GM04504 (cell line): ENCODE measurements at places on chromosomes 5 and 9.

DNA sequence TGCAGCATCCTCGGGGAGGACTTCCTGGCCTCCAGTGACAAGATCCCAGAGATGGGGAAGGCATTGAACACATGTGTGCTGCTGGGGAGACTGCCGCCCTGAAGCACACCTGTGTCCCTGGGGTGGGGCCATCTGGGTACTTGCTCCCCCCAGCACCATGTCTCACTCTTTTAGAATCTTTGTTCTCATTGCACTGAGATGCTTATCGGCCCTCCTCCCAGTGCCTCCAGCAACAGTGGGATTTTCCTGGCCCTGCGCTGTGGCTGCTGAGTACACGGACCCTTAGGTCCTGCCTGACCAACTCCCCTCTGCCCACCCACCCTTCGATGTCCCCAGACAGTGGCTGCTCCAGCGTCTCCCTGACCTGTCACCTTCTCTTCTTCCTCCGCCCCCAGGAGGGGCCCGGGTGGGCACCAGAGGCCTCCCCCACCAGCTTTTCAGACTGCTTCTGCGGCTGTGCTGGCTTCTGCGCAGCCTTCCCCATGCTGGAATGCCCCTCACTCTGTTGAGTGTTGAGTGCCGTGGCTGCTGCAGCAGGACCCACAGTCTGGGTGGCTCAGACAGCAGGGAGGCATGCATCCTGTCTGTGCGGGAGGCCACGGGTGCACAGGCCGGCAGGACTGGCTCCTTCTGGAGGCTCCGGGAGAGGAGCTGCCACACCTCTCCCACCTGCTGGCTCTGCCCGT lies 145.9 kb upstream of the IRX2 start:
- no peak for DNase-seq

GRCh38 chr5:115460472-115460871 lies 84.1 kb downstream of the FEM1C start:
- DNase-seq, result peak; percentile 70

GRCh38 chr9:120387257-120388002 lies 192.5 kb downstream of the CDK5RAP2 start:
- DNase-seq, result no peak

GRCh38 chr5:125205601-125206225 lies 459.3 kb upstream of the ZNF608 start:
- DNase-seq, result no peak

DNA sequence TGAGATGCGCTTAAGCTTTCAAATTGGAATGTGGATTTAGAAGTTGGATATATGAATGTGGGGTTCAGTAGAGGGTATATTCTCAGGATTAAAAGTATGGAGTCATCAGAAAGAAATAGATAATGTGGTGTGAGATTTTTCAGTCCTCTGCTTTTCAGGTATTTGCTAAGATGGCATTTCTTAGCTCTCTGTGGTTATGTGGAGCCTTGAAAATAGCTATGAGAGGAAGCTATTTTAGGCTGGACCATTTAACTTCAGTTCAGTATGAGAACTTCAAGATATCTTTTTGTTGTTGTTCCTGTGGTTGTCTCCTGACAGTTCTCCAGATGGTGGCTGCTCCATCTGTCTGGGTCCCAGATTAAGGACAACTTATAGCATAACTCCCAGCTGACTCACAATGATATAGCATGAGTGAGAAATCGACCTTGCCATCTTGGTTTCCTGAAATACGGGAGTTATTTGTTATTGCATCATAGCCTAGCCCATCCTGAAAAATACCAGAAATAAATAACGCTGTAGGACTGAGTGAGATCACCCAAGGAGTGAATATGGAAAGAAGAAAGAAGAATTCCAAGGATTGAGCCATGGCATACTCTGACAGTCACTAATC lies 461.5 kb downstream of the ANXA1 start:
- DNase-seq, result no peak

DNA sequence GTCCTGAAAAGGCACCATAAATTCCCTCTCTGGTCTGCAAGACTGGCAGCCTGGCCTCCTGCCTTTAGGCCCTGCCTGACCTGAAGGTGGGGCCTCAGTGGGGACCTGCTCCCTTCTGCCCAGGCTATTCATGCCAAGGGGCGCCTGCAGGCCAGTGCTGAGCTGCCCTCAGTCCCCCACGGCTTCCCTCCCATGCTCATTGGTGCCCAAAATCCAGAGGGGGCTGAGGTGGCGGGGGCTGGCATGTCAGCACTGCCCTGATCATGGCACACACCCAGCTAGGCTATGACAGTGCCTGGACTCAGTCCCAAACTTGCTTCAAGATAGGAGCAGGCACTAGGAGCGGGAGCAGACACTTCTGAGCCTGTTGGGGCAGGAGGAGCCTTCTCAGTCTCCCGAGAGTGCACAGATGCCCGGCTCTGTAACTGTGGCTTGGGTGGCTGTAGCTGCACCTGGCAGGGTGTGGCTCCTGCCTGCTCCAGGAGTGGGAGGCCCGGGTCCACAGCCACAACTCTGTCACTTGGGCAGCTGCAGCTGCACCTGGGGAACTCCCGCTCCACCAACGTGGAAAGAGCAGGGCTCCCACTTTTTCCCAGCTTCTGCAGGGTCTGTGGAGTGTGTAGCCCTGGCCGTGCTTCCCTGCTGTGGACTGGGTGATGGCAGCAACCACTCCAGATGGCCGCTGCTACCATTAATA lies 49.0 kb downstream of the NDUFAF2 start:
- no peak for DNase-seq

- no peak for DNase-seq
Measured at GRCh38 chr9:2157277-2158110, 142.3 kb downstream of the SMARCA2 start.

DNA sequence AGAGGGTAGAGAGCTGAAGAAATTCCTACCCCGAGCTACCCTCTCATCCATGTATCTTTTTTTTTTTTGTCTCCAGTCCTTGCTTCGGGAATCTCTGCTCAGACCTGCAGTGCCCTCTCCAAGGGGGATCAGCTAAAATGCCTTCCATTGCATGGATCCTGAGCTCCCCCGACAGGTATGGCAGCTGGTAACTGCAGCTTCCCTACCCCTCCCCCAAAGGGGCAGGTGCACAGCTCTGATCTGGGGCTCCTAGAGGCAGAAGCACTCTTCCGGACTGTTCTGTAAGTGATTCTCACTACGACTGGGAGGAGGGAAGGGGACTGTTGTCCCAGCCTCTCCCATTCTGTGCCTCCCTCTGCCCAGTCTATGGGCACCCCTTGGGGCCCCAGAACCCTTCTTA lies 169.6 kb downstream of the MELK start:
- DNase-seq, result no peak

DNA sequence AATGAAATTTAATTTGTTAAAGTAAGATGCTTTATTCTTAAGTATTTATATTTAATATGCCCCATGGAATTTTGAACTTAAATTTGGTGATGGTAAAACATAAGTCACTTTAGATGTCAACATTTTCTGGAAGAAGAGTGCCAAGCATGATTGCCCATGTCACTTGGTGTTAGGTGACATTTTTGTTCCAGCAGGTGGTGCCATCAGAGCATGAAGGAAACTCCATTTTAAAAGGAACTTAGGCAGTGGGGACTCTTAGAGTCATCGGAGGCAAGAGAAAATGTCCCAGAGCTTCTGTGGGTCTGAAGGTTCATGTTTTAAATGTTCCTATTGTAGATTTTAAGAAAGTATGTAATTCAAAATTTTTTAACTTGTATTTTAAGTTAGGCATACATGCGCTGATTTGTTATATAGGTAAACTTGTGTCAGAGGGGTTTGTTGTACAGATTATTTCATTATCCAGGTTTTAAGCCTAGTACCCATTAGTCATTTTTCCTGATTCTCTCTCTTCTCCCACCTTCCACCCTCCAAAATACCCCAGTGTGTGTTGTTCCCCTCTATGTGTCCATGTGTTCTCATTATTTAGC lies 789.3 kb downstream of the SEMA5A start:
- DNase-seq, result peak; percentile 20

DNA sequence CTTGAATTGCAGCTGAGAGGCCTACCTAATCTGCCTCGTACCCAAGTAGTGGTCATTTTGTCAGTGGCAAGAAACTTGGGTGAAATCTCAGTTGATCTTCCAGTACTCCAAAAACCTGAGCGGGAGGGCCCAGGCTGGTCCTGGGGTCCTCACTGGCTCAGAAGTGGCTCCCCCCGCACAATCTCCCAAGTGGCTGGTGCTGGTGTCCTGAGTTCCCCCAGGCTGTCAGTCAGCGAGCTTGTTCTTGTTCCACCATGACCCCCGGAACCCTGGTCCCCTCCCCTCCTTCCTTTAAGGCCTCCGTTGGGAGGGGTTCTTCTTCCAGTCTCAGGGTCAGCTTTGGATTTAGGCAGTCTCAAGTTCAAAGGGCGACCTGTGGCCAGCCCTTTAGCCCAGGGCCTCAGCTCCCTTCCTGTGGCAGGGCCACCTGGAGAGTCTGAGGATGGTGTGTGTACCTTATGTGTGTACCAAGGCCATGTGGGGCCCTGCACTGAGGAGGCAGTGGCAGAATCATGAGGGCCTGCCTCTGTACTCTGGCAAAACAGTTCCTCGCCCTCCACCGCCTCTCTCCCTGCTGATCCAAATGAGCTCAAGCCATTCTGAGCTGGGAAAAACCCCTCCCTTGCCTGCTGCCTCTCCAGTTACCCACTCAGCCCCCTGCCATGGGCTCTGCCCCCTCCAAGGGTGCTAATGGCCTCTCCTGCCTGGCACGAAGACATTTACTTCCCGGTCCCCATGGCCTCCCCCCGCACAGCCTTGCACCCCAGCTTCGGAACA lies 4.5 kb upstream of the DBN1 start:
- DNase-seq, result no peak

GRCh38 chr5:107634981-107635848 lies 35.5 kb downstream of the EFNA5 start:
- no peak for DNase-seq

DNA sequence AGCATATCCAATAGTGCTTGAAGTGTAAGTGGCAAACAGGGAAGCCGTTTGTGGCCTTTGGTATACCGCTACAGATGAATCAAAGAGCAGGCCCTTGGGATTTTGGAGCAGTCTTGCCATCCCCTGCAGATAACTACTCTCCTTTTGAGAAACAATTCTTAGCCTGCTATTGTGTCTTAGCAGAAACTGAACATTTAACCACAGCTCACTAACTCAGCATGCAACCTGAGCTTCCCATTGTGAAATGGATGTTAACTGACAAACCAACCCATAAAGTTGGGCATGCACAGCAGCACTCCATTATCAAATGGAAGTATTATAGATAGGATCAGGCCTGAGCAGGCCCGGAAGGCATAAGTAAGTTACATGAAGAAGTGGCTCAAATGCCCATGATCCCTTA lies 315.3 kb upstream of the PTGER4 start:
- DNase-seq, result no peak

GRCh38 chr5:110702704-110703103 lies 23.8 kb downstream of the TMEM232 start:
- DNase-seq, result no peak

GRCh38 chr9:132582276-132582785 lies at the start of gene BARHL1:
TSS of gene BARHL1 (plus strand) at chr9:132582606. CDS start at chr9:132582798, 192 bp downstream.
- no peak for DNase-seq

DNA sequence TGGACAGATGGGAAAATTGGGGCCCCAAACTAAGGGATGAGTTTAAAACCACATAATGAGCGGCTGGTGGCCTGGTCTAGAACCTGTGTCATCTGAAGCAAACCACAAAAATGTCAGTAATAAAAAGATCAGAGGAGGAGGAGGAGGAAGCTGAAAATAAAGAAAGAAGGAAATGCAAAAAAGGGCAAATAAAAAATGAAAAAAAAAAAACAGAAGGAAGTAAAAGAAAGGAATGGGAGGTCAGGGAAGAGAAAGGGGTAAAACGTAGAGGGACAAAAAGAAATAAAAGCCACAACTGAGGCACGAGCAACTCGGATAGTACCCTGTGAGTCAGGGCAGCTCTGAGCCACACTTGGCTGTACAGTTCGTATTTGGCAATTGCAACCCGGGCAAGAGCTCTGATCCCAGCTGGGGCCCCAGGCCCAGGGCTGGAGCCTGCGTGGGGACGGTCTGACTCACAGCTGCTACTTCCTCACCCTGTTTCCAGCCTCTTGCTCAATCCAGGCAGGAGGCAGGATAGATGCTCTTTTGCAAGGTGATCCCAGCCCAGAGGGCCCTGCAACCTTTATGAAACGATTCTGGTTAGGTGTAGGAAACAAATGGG lies 137.9 kb upstream of the TRIM32 start:
- DNase-seq, result peak; percentile 95

DNA sequence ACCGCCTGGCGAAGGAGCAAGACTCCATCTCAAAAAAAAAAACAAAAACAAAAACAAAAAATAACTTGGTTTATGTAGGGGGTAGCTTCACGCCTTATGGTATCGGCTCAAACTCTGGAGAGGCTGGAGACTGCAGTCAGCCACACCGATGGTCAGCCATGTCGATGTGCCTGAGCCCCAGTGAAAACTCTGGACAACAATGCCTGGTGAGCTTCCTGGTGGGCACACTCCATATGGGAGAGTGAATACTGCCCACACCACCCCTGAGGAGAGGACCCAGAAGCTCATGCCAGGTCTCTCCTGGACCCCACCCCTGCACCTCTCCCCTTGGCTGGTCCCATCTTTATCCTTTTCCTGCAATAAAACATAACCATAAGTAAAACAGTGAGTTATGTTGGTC lies 19.6 kb downstream of the IPPK start:
- no peak for DNase-seq

DNA sequence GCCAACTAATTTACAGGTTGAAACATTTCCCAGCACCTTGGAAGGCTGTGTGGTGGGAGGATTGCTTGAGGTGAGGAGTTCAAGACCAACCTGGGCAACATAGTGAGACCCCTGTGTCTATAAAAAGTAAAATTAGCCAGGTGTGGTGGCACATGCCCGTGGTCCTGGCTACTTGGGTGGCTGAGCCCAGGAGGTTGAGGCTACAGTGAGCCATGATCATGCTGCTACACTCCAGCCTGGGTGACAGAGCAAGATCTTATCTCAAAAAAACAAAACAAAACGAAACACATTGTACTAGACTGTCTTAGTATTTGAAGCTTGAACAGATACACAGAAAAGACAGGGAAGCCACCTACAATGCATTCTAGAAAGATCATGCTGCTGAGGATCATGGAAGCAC lies 2.8 kb upstream of the HSDL2 start:
- DNase-seq, result no peak

DNA sequence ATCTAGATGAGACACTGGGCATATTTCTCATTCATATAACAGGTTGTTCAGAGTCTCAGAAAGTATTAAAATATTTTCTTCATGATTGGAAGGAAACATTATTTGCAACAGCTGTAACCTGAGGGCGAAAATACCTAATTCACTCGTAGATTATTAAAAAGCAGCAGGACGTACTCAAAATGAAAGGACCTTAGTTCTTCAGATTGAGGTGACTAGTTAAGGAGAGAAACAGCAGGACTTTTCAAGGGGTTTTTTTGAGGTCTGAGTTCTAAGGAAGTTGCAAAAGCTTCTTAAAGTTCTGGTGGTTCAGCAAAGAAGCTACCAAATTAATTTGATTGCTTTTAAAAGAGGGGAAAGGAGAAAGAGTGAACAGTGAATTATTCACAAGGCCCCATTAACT lies 174.9 kb downstream of the TMEM161B start:
- DNase-seq, result no peak

DNA sequence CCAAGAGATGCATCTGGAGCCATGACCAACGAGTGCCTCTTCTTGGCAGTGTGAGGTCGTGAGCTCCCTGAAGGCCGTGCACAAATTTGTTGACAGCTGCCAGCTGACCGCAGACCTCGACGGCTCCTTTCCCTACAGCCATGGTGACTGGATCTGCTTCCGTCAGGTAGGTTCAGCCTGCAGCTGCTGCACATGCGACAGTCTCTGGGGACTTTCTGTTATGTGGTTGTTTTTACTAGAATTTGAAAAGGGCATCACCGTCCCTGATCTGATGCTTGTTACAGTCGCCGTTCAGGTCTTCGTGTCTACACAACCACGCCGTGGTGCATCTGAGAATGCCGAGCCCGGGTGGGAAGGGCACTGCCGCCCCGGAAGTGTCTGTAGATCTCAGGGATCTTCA lies 36.5 kb upstream of the LRRC14B start:
- DNase-seq, result no peak

- no peak for DNase-seq
Measured at GRCh38 chr5:132309679-132310078, 15.5 kb downstream of the SLC22A4 start.
